Activated effector memory CD4-positive, alpha-beta T cell treated with Interleukin-2 at 50 U/mL for 16 hours (primary cell): ENCODE measurements at places on chromosomes 1 and 21.

DNA sequence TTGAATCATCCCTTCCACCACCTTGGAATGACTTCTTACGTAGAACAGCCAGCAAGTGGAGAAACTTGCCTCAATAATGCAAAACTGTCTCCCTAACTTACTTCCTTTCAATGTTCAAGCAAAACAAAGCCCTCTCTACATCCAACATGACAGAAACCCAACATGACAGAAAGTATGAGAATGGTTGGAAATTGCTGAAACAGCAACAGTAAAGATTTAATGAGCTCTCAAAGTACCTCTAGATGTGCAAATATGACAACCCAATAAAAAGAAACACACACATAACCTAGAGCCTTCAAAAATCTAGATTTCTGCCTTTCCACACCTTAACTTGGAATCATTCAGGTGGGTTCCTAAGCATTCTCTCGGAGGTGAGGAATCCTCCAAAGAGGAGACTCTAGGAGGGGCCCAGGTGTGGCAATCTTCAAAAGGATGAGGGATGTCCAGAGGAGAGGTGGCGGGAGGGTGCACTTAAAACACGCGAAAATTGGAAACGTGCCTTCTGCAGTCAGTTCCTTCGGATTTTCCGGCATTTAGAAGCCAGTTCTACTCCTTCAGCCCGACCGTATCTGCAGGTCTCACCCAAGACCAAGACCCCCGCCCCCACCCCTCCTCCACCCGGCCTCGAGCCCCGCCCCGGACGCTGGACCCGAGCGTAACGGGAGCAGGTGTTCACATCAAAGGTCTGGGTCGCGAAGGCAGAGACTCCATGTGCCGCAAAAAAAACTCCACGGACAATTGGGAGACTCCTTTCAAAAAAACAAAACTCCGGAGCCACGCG is 996 bp upstream of the MGST3 start:
- no peak for DNase-seq

GRCh38 chr1:234326497-234327366 is 46.5 kb upstream of the COA6 start:
- DNase-seq, result peak; percentile 63

DNA sequence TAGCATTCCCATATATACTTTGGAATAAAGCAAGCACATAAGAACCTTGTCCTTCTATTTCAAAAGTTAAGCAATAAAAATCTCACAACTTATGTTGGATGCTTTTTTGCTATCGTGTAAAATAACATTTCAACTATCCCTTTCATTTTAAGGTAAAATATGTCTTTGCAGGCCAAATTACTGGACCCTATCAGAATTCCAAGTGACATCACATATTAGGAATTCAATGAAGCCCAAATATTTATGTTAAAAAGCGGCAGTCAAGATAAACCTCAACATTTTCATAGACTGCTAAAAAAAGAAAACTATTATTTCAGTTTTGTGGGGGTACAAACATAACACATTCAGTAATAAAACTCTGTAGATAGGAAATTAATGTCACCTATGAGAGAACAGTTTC is 252.0 kb downstream of the KCTD3 start:
- DNase-seq, result no peak

- DNase-seq, result no peak
Observed at GRCh38 chr1:156899956-156900718, 6.6 kb downstream of the PEAR1 start.

GRCh38 chr21:27114111-27114510 is 147.2 kb upstream of the ADAMTS5 start:
- DNase-seq, result no peak

GRCh38 chr1:6723621-6724428 is 22.2 kb upstream of the DNAJC11 start:
- no peak for DNase-seq

DNA sequence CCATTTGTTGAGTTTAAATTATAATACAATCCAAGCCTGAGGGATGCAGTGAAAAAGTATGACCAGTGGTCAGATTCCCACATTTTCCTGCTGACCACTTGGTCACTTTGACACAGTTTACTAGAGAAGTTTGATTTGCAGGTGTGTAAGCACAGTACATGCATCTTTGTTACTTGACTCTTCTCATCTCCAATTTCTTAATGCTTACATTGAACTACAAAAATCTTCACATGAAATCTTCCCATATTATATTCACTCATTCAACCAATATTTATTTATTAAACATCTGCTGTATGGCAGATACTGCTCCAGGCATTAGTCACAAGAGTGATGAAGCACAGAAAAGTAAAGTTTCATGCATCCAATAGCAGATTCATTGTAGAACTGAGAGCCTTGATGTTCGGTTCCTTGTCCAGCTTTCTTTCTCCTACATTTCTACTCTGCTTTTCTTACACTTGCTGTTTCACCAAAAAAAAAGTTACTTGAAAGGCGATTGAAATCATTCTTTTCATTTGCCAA is 211.7 kb downstream of the NFIA start:
- DNase-seq, result no peak

- no peak for DNase-seq
Observed at GRCh38 chr1:174946031-174946430, 53.7 kb upstream of the CACYBP start.

GRCh38 chr1:247415423-247416361 is at the start of gene NLRP3:
TSS of gene NLRP3 (plus strand) at chr1:247416173. CDS start at chr1:247418801, 2,628 bp downstream.
- DNase-seq, result peak; percentile 41

DNA sequence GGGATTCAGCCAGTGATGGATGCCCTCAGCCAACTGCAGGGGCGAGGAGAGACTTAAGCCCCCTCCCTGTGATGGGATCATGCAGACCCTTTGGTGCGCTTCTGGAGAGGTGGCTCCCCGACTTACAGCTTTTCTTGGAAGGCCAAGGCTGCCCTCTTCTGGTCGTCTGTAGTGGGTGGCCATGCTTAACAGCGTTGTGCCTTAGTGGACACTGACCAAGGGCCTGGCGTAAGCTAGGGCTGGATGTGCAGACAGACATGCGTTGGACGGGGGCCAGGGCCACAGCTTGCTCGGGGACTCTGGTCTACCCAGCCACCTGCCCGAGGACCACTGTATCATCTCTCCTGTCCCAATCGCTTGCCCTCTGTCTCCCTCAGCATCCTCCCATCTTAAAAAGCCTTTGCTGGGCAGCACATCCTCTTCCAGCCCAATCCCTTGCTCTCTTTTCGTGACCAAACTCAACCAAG is 5.5 kb downstream of the AZIN2 start:
- DNase-seq, result no peak

DNA sequence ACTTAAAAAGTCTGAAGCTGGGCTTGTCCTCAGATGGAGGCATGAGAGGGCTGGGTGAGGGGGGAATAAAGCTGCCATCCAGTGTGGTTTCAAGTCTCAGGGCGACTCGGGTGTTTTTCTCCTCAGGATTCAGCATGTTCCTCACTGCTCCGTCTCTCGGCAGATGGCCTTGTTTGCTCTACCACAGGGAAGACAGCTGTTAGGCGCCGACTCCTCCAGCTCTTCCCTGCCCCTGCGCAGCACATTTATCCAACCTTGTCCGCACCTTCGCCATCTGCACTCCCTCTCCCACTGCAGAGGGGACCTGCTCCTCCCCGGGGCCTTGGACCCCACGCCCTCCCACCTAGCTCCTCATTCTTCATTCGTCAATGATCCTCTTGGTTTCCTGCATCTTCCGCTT is 16.6 kb upstream of the S100A11 start:
- no peak for DNase-seq

DNA sequence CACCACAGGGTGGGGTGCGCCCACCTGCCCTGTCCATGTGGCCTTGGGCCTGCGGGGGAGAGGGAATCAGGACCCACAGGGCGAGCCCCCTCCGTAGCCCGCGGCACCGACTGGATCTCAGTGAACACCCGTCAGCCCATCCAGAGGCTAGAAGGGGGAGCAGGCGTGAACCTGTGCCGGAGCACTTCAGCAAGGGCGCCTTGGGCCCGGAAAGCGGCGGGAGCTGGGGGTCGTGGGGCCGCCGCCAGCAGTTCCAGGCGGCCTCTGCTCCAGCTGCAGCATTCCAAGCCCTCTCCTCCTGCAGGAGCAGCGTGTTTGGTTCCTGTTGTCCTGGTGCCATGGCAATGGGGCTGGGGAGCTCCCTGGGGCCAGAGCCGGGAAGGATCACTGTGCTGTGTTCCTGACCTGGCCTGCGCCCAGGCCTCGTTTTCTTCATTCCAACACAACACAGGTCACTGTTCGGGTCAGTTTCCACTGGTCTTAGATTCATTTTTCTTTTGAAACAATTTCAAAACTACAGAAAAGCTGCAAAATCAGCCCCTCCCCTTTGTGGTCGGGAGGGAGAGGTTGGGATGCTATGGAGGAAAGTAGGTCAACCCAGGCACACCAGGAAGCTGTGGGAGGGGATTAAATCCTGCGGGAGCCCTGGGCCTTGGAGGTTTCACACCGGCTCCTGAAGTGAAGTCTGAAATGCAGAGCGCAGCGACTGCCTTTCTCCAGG is 18.8 kb downstream of the SLX9 start:
- no peak for DNase-seq

- DNase-seq, result no peak
Observed at GRCh38 chr1:27724961-27725373, 794 bp upstream of the FAM76A start.

GRCh38 chr1:218521414-218522169 is 176.5 kb downstream of the TGFB2 start:
- DNase-seq, result no peak

- DNase-seq, result peak; percentile 34
Observed at GRCh38 chr1:234315091-234315541, 58.1 kb upstream of the COA6 start.

DNA sequence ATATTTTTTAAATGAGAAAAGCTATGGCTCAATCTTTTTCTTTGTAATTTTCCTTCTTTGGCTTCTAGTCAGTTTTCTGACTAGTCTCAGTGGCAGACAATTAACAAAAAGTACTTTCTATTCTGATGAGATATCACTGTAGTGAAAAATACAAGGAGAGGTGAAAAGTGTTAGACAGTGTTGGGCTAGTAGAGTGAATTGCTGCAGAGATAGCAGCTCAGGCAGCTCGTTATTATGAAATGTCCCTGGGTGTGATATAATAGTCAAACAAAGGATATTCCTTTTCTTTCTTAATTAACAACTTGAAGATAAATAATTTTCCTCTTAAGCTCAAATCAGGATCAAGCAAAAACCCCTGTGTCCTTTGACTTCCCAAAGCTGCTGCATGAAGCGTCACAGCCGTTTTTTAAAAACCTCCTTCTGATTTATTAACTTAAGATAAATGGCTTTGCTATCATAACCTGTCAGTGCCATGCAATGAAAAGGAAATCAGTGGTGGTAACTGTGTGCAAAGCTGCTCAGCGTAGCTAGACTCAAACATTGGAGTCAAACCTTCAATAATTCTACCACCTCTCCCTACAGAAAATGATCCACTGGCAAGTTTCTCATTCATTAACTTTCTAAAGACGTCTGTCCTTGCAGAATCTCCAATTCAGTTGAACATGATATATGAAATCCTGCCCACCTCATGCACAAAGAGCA is 646.6 kb upstream of the PTBP2 start:
- DNase-seq, result no peak
